ENCODE measurements at places on chromosomes 11 and 22.

DNA sequence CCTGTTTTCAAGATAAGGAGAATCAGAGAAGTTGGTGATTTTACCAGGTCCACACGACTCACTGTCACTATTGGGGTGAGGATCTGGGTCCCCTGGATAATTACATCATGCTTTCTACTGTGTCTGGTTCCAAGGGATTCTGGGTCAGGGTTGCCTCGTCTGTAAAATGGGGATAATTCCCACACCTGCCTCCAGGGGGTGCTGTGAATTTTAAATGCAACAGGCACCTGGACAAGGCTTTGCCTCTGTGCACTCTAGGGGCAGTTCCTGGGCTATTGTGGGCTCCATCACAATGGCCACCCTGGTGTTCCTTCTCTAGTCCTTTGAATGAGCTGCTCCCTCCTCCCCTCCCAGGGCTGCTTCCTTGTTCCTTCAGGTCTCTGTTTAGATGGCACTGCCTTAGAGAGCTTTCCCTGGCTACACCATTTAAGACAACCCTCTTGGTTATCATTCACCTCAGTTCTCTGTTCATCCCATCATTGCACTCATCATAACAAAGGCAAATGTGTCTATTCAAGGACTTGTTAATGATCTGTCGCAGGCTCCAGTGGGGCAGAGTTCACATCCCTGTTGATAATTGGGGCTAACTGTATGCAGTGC is 178.6 kb downstream of the MIAT start:
- peak; percentile 24 for DNase-seq

- DNase-seq, result no peak
These were observed 95.6 kb downstream of the LDLRAD3 start for GRCh38 chr11:36039471-36039870.

DNA sequence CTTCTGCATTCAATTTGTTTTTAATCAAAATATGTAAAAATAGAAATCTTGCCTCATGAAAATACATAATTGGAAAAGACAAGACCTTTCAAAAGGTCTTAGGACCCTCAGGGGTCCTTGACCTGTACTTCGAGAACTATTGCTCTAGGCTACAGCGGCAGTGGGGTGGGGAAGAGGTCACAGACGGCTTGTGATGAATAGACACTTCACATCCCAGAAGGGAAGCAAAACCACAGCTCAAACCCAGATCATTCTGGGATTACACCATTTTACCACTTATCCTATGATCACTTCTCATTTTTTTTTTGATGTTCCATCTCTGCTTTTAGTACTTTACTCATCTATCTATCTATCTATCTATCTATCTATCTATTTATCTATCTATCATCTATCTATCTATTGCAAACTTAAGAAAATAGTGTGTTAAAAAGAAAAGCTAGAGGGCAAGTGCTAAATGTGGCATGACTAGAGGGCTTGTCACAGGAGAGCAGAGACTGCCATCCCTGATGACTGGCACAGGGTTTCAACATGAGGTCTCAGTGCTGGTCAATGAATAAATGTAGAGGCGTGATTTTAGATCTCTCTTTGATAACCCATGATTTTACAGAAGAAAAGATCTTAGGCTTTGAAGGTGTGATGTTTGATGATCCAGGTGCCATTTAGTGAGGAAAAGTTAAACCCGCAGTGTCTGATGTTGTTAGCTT is 37.1 kb downstream of the RNF141 start:
- DNase-seq, result no peak

DNA sequence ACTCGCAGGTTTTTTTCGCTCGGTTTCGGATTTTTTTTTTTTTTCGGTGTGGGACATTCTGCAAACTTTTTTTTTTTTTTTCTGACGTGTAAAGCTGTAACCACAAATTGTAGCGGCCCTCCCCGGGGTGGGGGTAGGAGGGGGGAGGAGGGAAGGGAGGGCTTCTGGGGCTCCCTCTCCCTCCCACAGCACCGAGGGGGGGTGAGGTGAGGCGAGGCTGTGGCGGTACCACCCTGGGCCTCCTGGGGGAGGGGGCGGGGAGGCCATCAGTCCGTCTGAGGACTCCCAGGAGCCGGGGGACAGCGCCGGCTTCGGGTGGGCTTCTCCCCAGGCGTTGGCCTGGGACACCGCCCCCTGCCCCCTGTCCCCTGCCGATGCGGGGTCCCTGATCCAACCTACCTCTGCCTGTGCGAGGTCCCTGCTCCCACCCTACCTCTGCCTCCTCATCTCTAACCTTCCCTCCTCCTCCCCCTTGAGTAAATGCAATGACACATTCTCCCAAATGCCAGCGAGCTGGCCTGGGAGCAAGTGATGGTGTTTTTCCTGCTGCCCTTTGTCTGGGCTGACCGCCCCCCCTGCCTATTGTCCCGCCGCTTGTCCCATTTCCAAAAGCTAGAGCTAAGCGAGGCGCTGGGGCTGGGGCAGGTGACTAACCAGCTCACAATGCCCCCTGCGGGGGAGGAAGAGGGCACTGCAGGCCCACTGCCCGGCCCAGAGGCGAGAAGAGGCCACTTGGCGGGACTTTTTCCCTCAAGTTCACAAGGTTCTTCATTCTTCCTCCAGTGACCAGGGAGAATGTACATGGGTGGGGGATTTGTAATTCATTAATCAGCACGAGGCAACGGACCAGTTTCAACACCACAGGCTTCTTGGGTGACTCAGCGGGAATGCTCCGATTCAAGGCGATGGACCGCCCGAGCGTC is 511 bp upstream of the CLCF1 start:
- DNase-seq, result no peak

- DNase-seq, result no peak
These were observed 655.9 kb upstream of the TENM4 start for GRCh38 chr11:80096736-80097135.

DNA sequence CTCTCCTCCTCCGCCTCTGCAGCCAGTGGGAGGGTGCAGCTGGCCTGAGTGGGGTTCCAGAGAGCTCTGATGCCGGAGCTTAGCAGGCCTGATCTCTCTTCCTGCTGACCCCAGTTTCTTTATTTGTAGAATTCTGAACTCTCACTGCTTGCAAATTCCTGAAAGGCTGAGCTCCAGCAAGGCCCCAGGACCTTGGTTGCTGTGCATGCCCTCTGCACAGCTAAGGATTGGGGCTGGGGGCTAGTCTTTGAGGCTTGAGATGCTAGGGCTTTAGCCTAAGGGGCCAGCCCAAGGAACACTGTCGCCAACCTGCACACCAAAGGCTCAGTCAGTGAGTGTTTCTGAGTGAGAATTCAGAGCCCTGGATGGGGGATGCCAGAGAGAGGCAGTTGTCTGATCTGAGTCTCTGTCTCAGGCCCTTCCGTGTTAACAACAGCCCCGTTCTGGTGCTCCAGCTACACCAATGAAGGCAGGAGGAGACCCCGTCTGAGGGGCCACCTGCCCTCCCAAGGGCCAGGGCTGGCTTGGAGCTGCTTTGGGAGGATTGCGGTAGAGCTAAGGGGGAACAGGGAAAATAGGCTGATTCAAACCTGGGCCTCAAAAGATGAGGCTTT is 106.0 kb upstream of the LMO1 start:
- DNase-seq, result no peak

Measured in stimulated activated CD8-positive, alpha-beta memory T cell treated with anti-CD3 and anti-CD28 coated beads, Interleukin-7, amount 100 ng/mL, for 24 hours (primary cell).